Activated T-cell treated with anti-CD3 and anti-CD28 coated beads for 24 hours (primary cell): ENCODE measurements at places on chromosomes 2 and 18.

DNA sequence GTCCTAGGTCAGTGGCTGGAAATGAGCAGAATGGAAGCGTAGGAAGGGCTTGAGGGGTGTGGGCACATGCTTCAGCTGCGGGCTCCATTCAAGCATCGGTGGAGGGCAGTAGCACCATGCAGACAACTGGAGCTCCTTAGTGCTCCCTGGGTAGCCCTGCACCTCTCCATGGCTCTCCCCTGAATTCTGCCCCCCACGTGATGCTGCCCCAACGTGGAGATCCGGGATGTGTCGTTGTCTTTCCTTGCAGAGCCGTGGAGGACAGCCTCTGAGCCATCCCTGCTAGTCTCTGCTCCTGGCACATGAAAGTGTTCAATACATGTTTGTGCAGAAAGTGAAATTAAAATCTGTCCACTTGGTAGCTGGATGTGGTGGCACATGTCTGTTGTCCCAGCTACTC, 94.5 kb downstream of the SH3RF3 start:
- no peak for DNase-seq

- no peak for DNase-seq
Observed at GRCh38 chr2:101114268-101114783, 36.9 kb downstream of the TBC1D8 start.

DNA sequence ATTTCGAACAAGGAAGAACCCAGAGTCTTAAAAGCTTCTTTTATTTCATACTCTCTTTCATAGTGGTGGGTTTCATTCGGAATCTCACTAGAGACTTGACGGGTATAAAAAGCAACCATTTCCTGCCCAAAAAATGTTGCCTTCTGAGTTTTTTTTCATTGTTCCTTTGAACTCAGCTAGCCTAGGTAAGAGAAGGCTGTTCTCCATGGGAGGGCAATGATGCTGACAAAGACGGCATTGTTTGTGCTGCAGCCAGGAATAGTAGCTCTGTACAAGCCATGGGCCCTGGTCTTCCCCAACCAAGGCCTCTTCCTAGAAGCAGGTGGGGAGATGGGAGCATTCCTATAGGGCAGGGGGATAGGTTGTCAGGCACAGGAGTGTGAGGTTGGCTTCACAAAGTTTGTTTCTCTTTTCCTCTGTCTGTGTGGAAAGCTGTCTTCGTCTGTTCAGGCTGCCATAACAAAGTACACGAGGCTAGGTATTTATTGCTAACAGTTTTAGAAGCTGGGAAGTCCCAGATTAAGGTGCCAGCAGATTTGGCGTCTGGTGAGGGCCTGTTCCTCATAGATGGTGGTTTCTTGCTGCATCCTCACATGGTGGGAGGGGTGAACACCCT, 405.1 kb downstream of the NBAS start:
- no peak for DNase-seq

- no peak for DNase-seq
Observed at GRCh38 chr2:102278720-102279390, 32.5 kb upstream of the IL1RL1 start.

DNA sequence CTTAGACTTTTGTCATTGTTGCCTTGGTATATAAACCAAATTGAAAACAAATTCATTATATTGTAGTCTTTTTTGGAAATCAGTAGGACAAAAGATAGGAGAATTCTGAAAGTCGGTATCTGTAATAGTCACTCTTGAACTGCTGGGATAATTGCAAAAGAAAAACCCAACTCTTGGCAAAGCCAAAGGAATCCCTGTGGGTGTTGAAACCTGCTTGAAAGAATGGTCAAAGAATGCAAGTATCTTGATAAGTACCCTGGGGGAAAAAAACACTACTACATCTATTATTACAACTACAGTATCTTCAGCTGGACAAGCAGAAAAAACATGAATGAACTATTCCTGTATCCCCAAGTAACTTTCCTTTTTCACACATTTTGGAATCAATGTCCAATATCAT, 7.3 kb upstream of the FAM237A start:
- DNase-seq: no peak

- no peak for DNase-seq
Observed at GRCh38 chr2:172921532-172922236, 154.0 kb upstream of the MAP3K20 start.

DNA sequence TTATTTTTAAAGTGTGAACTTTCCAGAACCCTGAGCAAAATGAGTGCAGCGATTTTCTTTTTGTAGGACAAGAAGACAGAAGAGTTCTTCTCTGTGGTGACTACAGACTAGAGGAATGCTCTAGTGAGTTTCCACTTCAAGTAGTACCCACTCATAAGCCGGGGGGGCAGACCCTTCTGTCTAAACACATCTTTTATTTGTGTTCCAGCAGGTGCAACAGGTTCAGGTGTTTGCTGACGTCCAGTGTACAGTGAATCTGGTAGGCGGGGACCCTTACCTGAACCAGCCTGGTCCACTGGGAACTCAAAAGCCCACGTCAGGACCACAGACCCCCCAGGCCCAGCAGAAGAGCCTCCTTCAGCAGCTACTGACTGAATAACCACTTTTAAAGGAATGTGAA, 25.2 kb downstream of the PTRHD1 start:
- DNase-seq: no peak

- DNase-seq: no peak
Observed at GRCh38 chr2:57516698-57517340, 529.8 kb upstream of the VRK2 start.

GRCh38 chr2:238032755-238033337, 28.0 kb upstream of the SCLY start:
- no peak for DNase-seq
